Activated gamma-delta T cell (primary cell): ENCODE measurements at places on chromosomes 11 and 22.
A peak's percentile ranks its signal among the peaks of the same experiment; 100 is the strongest.

DNA sequence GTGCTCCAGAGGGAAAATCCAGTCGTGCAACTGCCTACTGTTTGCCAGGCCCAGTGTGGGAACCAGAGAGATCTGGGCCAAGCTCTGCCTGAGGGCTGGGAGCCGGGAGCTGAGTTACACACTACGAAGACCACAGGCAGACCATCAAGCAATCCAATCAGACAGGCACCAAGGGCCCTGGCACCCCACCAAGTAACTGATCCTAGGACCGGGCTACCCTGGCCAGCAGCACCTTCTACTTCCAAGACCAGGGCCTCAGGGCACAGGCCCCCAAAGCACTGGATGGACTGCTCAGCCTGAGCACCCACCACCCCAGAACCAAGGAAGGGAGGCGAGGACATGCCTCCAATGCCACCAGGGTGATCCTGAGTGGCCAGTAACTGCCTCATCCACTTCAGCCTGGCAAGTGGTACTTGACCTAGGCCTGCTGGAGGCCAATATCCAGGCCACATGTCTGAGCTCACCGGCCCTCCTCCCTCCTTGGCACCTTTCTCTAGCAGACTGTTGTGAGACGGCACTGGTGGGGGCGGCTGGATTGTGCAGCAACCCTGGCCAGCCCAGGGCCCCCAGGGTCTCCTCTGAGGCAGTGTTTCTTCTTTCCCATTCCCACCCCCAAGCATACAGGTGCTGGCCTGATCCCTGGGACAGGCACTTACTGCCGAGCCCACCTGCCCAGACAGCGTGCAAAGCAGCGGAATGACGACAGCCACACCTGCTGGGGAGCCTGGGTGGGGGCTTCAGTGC lies 20.7 kb upstream of the ARFGAP3 start:
- no peak for DNase-seq

GRCh38 chr11:86047275-86047991 lies 21.5 kb downstream of the PICALM start:
- no peak for DNase-seq

DNA sequence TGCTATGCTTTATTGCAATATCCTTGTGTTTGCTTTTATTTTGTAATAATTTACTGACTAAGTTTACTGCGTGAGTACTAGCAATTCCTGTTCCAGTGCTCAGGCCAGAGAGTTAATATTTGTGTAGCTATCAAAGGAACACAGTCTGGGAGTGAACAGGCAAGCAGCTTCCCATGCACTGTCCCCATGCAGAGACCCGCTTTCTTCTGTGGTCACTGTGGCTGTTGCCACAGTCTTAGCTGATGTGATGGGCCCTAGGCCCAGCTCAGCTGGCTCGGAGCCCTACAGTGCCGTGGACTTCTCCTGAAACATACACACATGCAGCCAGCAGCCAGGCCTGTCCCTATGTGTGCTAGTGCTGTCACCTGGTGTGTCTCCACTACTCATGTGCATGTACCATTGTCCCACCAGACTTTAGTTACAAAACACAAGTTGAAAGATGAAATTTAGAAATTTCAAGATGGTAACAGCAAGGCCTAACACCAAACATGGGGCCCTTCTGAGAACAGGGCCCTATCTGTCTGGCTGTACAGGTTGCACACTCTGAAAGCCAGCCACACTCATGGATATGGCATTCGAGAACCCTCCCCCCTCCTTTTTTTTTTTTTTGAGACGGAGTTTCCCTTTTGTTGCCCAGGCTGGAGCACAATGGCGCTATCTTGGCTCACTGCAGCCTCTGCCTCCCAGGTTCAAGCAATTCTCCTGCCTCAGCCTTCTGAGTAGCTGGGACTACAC lies 12.3 kb upstream of the SCUBE2 start:
- no peak for DNase-seq

GRCh38 chr11:127218275-127218608 lies 217.7 kb upstream of the KIRREL3 start:
- no peak for DNase-seq

- no peak for DNase-seq
Observed at GRCh38 chr11:2368851-2369180, 8.3 kb upstream of the CD81 start.

GRCh38 chr11:117612177-117612576 lies 184.8 kb downstream of the DSCAML1 start:
- DNase-seq: no peak

DNA sequence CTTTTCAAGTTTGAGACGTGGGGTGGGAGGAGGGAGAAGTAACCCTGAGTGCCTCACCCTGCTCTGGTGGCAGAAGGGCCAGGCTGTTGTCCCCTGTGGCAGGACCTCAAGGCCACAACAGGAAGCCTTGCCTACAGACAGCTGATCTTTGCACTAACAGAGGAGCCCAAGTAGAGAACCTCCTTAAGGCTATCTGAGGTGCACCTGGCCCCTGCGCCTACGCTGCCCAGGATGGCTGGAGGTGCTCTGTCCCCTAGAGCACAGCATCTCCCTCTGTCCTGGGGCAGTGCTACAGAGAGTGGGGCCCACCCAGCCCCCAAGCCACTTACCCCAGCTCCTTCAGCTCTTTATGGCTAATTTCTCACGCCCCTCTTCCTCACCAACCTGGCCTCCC lies 27.0 kb downstream of the MYO7A start:
- DNase-seq: no peak

GRCh38 chr11:105226091-105226490 lies 86.5 kb upstream of the CARD18 start:
- DNase-seq: no peak

- no peak for DNase-seq
Observed at GRCh38 chr11:95241681-95242081, 10.7 kb upstream of the SESN3 start.

GRCh38 chr11:67030976-67031375 lies 8.0 kb downstream of the SYT12 start:
- DNase-seq: no peak

GRCh38 chr11:10455637-10456487 lies 798 bp downstream of the AMPD3 start:
- peak; percentile 52 for DNase-seq

DNA sequence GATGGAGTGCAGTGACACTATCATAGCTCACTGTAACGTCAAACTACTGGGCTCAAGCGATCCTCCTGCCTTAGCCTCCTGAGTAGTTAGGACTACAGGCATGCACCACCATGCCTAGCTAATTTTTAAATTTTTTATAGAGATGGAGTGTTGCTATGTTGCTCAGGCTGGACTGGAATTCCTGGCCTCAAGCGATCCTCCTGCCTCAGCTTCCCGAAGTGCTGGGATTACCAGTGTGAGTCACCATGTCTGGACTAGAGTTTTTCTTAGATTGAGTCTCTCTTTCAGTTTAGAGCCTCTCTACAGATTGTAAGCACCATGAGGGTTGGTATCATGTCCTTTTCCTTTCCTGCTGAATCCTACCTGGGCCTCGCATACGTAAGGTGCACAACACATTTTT lies 57.3 kb upstream of the ALKBH3 start:
- DNase-seq: no peak

- DNase-seq: no peak
Observed at GRCh38 chr22:30197389-30197788, 49.2 kb downstream of the LIF start.

DNA sequence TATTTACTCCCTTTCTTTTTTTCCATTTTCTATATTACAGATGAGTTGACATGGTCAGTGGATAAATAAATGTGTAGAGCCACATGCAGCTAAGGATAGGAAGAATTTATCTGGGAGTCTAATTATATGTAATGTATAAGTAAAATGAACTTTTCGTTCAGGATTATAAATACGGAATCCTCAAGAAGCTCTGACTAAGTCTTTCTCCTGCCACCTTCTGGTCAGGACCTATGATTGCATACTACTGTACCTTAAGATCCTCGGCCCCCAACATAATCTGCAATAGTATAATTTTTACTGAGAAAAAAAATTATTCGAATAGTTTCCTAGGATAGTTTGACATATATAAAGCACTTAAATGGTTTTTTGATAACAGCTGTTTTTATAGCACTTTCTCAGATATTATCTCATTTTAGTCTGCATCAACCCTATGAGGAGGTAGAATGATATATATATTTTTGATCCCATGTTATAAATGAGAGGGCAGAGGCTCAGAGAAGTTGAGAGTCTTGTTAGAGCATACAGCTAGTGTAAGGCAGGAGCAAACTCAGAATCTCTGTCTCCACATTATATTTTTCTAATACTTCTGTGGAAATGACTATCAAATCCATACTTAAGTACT lies 36.1 kb downstream of the CCDC90B start:
- no peak for DNase-seq

DNA sequence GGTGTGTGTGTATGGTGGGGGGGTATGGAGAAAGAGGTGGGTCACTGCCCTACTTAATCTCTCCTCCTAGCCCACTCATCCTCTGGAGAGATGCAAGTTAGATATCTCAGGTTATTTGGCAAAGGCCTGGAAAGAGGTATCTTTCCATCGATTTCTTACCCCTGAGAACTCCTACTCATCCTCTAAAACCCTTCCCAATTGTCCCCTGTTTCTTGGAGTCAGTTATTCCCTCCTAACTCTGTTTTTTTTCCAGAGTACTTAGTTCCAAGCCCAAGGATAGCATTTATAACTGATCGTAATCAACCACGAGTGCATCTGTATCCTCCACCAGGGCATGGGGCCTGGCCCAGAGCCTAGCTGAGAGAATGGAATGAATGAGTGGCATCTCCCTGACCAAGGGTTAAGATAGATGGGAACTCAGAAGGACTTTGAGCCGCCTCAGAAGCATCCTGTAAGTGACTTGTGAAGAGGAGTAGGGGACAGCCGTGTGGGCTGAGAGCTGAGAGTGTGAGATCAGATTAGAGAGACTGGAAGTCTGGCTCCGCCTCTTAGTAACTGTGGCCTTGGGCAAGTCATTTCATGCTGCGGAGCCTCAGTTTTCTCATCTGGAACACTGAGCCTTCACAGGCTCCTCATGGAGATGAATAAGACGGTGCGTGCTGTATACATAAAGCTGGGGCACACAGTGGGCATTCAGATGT lies 16.2 kb downstream of the CD6 start:
- DNase-seq: no peak

DNA sequence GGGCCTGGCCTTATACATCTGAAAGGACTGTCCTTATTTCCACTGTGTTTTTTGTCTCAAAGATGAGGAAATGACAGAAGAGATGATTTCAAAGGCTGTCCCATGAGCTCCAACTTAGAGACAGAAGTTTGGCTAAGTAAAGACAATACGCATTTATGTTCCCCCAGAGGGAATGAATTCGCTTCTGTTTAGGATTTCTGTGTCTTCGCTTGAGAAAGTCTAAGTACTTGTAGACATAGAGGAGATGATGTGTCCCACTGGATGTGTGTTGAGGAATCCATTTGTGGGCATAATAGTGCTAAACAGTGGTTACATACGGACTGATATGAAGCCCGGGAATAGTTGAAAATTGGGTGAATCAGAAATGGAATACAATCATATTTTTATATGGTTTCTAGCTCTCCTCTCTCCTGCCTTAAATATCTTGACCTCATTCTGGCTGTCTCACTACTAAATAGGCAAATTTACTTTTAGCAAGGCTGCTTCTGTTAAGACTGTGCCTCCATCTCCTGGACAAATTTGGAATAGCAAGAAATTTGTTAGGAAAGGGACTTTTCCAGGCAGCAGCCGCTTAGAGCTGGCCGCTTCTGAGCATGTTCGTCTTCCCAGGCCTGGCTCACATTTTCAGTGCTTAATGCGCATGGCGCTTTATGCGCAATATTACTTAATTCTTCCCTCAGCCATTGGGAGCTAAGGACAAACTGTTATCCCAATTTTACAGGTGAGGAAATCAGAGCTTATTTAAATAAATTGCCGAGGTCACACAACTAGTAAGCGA lies 1.9 kb upstream of the PEX26 start:
- DNase-seq: no peak

- no peak for DNase-seq
Observed at GRCh38 chr22:31210556-31211421, 1.3 kb upstream of the LIMK2 start.

- DNase-seq: no peak
Observed at GRCh38 chr11:68847395-68847794, 5.7 kb upstream of the CPT1A start.

DNA sequence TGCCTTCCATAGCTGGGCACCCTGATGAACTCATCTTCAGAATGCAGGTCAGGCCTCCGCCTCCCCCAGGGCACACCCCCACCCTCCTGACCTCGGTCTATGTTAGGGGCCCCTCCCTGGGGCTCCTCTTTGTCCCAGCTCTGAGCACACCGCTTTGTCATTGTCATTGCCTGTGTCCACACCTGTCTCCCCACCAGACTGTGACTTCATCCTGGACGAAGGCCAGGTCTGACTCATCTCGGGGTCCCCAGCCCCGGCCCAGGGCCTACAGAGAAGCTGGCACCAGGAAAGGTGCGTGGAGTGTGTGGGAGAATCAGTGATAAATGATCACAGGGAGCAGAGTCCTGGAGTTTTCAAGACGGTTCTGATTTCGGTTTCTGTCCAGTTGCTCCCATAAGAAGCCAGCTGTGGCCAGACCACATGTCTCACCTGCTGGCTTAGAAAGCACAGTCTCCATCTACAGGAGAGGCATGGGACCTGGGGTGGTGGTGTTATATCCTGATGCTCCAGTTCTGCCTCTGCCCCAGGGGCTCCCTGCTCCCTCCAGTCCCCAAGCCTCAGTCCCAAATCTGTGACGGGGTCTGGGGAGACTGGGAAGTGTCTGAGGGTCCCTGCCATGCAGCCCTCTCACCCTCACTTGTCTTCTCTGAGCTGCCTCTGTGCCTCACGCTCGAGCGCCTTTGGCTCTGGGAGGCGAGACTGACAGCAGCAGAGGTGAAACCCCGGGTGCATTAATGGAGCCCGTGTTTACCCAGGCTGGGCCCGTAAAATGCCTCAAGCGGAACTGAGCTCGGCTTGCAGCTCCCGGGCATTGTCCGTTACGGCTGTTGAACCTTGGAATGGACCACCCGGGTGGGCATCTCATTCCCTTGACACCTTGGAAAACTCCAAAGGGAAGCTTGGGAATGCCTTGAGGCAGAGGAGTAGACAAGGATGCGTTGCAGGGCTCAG lies 85.5 kb upstream of the WNT11 start:
- DNase-seq: no peak

- peak; percentile 34 for DNase-seq
Observed at GRCh38 chr22:43014316-43014868, 557 bp downstream of the PACSIN2 start.

DNA sequence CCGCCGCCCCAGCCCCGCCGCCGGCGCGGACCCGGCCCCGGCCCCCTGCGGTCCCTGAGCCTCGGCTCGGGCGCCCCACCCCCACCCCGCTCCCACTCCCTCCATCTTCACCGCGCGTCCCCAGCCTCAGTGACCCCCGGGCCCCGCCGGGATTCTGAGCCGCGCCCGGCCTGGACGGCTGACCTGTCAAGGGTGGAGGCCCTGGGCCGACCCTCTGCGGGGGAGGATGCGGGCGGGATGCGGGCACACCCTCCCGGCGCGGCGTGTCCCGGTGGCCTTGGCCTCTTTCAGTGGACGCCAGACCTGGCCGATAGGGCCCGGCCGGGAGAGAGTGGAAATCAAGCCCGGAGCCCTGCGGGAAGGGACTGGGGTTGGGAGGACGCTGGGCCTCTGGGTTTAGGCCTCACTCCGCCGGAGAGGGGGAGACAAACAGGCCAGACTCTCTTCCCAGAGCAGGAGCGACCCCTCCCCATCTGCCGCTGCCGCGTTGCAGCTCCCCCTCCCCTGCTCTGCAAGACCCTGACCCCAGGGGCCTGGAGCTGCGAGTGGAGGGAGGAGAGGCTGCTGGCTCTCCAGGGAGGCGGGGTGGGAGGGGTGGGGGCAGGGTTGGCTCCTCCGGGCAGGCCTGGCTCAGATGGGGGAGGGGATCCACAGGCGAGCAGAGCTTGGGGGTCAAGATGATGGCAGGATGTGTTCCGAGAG lies 525 bp downstream of the MAPK8IP2 start:
- DNase-seq: no peak

- DNase-seq: no peak
Observed at GRCh38 chr11:12968101-12968500, 41.0 kb upstream of the RASSF10 start.
